ENCODE measurements at places on chromosomes 5 and 9.

- DNase-seq: no peak
These were observed 284.7 kb upstream of the IRX2 start for GRCh38 chr5:3036041-3036788.

GRCh38 chr9:20319641-20320337 lies 302.5 kb downstream of the MLLT3 start:
- DNase-seq: peak; percentile 50

DNA sequence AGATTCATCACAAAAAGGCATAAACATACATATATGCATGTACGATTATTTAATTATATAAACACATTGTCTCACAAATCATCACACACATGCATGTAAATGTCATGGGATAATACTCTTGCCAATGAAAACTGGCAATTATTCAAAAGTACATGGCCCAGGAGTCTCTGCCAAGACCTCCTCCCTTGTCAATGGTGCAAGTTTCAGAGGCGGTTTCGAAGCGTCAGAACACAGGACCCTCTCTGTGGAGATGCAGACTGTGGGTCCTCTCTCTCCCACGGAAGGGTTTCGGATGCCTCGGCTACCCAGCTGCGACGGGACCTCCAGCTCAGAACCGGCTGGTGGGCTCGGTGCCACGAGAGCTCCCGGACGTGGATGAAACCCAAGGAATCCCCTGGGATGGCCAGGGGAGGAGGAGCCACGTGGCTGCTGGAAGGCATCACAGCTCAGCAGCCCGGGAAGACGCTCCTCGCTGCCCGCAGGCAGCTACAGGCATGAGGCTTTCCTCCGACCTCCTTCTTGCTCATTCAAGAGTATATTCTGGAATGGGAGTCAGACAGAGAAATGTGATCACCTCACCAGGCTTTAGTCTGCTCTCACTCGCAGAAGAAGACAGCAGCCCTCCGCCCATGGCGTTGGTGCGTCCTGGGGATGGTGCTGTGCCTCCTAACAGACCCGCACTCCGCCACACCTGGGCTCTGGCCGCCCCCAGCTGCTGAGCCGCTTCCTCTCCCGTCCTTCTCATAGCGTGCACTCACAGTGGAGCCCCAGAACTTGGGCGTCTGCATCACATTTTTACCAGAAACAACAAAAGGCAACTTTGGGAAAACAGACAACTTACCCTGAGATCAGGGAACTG lies 308.8 kb downstream of the IRX2 start:
- DNase-seq: no peak

- DNase-seq: no peak
These were observed 141.2 kb downstream of the ACER2 start for GRCh38 chr9:19550009-19550408.

DNA sequence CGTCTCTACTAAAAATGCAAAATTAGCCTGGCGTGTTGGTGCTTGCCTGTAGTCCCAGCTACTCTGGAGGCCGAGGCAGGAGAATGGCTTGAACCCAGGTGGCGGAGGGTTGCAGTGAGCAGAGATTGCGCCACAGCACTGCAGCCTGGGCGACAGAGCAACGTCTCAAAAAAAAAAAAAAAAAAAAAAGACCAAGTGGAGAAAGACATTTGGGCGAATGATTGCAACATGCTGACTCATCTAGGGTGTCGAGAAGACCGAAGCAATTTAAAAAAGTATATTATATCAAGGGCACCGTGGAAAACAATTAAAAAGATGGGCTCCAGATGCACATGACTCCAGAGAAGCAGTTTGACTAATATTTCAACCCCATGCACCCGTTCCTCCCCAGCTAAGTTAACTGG lies 9.2 kb downstream of the KLF4 start:
- DNase-seq: no peak

DNA sequence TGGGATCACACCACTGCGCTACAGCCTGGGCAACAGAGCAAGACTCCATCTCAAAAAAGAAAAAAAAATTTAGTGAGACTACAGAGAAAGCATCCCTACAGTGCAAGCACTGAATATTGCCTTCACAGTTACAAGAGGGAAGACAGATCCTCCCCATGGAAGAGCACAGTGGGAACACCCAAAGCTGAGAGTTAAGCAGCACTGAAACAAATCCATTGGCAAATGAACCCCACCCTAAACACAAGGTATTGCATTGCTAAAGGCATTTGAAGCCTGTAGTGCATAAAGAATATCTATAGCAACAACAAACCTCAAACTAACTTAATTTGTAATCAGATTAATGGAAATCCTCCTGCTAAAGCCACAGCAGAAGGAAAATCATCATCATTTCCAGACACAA lies 27.1 kb downstream of the HTR1A start:
- no peak for DNase-seq

DNA sequence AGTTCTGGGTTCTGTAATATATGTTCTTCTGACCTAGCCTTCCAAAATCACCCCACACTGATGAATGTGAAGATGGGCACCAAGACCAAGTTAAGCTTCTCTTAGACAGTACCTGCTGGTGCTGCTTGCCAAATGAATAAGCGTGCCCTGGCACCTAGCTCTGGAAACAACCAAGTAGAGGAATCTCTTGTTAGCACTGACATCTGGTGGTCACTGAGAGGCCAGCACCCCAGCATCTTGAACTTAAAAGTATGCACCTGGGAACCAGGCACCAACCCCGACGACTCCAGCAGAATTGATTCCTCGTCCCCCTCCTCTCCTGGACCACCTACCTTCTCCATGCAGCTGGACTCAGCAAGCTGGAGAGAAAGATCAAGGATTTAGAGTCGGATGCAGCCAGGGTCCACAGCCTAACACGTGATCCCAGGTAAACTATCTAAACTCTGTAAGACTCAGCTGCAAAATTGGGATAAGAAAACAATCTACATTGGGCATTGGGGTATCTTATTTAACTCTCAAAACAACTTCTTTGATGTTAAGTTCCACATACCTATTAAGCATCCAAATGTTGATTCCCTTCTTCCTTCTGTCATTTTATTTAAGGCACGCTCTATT lies 89.8 kb downstream of the SLC1A3 start:
- DNase-seq: peak; percentile 38

GRCh38 chr5:37836592-37837413 lies 3.0 kb downstream of the GDNF start:
- no peak for DNase-seq

DNA sequence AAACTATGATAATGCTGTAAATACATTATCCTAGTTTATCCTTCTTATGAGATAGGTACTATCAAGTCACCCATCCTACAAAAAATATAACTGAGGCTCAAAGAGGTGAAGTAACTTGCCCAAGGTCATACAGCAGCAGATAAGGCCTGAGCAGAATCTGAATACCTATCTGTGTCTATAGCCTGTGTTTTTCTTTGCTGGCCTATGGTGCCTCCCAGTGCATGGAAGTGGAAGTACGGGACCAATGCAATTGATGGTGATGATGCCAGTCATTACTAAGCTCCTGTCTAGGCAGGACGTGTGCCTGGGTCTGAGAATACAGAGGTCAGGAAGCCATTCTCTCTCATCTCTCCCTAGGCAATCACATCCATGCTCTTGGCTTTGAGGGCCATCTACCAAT lies 67.8 kb downstream of the FAT2 start:
- DNase-seq: peak; percentile 41

DNA sequence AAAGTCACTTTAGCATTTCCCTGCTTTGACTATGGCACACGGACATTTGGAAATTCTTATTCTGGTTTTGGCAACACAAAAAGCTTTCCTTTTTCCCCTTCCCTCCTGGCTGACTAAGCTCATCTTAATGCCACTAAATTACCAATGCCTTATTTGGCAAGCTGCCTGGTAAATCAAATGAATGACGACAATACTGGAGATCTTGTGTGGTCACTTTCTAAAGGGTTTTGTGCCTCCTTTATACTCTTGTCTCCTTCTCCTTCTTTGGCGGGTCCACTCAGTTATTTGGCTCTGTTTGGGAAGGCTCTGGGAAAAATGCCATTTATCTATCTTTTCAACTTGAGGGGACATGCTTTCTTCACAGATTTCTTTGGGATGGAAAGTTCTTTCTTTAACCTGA lies 34.9 kb downstream of the SH3GL2 start:
- DNase-seq: no peak

DNA sequence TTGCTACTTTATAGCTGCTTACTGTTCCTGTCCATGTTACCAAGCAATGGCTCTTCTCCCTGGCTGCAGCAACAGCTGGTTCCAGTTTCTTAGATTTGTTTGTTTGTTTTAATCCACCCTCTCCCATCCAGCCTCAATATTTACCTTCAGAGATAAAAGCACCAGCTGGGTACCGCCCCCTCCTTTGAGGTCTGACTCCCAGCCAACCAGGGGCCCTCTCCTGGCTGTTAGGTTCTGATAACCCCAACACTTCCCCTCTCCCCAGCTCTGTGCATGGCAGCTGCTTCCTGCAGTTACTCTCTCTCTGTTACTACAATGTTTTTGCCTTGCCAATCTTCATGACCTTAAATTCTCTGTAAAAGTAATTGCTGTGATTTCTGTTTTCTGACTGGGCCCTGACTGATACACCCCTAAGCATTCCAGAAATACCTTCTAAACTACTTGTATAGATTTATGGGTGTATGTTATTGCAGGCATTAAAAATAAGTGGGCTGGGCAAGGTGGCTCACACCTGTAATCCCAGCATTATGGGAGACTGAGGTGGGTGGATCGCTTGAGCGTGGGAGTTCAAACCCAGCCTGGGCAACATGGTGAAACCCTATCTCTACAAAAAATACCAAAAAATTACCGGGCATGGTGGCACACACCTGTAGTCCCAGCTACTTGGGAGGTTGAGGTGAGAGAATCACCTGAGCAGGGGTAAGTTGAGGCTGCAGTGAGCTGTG lies 2.6 kb upstream of the GCNT1 start:
- DNase-seq: peak; percentile 61

DNA sequence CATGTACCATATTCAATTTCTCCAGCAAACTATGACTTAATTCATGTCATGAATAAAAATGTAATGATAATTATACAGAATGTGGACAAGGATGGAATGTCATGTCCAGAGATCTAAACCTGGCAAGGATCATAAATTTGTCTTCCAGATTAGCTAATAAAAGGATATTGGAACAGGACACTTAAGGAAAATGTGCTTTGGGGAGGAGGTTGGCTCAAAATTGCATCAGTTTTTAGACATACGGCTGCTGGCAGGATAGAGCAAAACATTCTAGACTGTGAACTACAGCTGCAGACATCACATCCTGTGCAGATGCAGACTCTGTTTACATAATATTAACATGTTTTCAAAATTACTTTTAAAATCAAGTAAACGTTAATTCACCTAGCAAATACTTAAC lies 248.4 kb downstream of the TLR4 start:
- no peak for DNase-seq

DNA sequence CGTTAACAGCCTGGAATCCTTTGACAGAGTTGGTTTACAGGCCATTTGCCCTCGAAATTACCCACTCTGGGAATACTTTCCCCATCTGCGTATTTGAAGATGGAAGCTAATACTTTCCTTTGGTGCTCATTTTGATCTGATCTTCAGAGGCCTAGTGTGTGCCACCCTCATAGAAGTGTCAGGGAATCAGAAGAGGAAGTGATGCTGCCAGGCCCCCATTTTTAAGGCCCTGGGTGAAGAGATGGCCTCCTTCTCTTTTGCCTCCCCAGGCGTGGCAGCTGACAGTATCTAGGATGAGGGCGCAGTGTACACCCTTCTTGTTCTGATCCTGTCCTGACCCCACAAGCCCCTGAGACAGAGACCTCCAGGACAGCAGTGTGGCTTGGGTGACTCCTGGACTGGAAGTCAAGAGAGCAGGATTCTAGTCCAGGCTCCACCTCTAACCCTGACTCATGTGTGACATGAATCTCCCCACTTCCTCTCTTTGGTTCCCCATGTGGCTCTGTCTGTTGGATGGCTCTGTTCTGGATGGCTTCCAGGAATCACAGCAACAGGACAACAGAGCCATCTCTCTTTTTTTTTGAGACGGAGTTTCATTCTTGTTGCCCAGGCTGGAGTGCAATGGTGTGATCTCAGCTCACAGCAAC lies 27.8 kb downstream of the CSF1R start:
- no peak for DNase-seq

- no peak for DNase-seq
These were observed 22.1 kb upstream of the TCERG1 start for GRCh38 chr5:146425023-146425422.

- DNase-seq: no peak
These were observed 4.0 kb upstream of the TERT start for GRCh38 chr5:1298723-1299510.

DNA sequence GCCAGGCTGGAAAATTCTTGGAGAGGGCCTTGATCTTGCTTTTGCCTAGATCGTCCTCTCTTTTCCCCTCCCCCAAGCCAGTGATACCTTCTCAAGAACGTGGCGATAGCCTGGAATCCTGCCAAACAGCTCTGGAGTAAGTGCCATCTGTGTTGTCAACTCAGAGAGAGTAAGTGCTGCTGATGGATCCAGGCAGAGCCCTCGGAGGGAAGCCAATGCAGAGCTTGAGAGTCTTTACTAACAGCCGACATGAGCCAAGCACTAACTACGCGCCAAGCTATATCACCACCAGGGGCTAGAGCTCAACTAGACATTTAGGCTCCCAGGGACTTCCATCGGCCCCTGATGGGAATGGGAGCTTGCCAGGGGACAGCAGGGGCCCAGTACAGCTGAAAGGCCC lies 17.6 kb downstream of the RAPGEF1 start:
- no peak for DNase-seq

- no peak for DNase-seq
These were observed 39.5 kb downstream of the PRRT1B start for GRCh38 chr9:131584858-131585257.

DNA sequence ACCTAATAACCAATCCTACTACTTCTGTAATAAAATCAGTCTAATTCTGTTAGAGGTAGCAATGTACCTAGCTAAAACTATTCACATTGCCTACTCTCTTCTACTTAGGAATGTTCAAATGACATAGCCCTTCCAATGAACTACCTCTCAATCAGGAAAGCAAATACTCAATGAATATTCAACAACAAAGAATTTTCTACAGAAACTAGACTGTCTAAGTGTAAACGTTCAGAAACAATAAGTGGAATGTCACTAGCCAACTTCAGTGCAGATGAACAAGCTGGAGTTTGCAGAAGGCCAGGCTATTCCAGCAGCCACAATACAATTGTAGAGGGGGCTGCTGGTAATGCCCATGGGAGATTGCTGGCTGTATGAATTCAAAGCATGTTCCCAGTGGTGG lies 743.2 kb upstream of the CDH10 start:
- DNase-seq: no peak

DNA sequence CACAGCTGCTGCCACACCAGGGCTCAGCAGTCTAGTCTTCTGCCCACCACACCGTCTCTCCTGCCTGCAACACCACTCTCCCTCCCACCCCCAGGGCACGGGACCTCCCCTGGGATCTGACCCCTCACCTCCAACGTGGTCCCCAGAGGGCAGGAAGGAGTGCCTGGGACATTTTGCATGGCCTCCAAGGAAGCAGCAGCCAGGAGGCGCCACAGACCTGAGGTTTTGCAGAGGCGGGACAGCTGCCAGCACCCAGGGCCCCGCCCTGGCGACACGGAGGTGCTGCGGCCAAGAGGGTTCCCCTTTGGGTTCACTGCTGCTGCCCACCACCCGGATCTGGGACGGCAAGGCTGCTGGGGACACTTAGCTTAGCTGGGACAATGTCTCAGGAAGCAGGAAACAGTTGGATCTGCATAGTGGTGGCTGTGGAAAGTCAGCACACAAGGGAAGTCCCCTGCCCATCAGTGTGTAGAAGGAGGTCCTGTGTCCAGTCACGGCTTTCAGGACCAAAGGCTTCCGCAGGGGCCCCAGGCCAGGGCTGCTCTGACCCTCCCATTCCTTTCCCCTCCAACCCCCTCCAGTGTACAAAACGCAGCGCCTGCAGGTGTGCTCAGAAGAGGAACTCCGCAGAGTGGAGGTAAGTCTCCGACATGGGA lies 13.8 kb downstream of the PROP1 start:
- peak; percentile 15 for DNase-seq

- DNase-seq: no peak
These were observed 152.8 kb upstream of the PRLR start for GRCh38 chr5:35383041-35383440.

- no peak for DNase-seq
These were observed 121.1 kb downstream of the CYLC2 start for GRCh38 chr9:103116246-103116645.
